Activated naive CD8-positive, alpha-beta T cell treated with anti-CD3 and anti-CD28 coated beads, Interleukin-2, amount 50 U/mL, for 16 hours (primary cell): ENCODE measurements at places on chromosomes 7 and 10.

GRCh38 chr10:22606164-22606614, 108.2 kb downstream of the PIP4K2A start:
- DNase-seq, result no peak

- DNase-seq, result no peak
Measured at GRCh38 chr7:85475476-85475875, 288.6 kb upstream of the SEMA3D start.

DNA sequence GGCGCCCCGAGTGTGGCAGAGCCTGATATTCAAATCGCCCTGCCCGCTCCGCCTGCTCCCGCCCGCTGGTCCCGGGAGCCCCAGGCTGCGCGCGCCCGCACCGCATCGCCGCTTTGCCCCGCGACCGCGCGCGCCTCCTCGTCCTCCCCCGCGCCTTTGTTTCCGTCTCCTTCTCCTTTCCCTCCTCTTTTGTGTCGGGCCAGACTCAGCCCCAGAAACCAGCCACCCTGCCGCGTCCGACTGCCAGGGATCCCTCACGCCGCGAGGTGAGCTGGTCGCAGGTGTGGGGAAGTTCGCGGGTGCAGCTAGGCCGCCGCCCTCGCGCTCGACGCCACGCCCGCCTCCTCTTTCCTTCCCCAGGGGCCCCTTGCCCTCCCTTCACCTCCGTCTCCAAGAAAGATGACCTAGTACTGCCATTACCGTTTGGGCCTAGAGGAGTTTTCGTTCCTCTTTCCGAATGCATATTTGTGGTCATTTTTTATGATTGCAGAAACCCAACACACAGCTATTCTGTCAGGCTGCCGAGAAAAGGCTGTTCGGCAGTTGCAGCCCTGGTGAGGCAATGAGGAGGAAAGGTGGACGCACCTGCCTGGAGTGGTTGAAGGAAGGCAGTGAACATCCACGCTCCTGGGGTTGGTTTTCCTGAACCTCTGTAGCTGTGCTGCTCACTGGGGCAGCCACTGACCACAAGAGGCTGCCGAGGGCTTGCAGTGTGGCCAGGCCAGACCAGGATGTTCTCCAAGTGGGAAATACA, 107.3 kb downstream of the SNX10 start:
- DNase-seq, result no peak

DNA sequence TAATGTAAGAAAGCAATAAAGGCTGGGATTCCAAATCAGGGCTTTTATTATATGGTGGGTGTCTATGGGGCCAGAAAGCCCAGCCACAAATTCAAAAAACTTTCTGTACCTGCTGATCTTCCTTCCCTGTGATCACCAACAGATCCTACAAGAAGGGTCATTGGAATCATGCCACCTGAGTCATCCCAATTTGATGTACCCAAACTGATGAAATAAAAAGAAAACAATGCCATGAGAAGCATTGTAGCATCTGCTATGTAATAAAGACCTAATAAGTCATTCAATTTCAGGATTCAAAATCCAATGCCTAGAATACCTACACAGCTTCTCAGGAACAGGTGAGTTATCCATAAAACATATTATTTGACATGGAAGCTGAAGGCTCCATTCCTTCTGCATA, 228.8 kb downstream of the DKK1 start:
- no peak for DNase-seq

DNA sequence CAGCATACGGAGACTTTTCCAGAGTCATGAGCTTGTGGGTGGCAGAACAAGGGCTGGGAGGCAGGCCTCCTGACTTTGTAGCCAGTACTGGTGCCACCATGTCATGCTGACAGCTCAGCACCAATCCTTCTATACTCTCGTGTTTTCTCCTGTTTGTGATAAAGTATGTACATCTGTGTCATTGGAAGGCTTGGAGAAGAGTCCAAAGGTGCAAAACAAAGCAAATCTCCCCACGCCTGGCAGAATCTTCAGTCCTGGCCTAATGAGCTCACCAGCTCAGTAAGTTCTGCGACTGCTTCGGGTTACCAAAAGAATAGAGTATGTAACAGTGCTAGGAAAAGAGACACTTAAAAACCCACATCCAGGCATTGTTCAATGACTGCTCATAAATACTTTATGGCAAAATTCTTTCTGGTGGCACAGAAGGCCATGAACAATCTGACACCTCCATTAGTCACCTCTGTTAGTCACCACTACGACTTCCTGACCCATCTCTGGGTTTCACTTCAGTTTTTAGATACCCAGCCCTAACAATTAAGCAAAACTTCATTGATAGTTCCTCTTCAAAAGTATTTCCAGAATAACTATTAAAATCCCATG, 24.5 kb downstream of the STEAP1 start:
- DNase-seq, result no peak

DNA sequence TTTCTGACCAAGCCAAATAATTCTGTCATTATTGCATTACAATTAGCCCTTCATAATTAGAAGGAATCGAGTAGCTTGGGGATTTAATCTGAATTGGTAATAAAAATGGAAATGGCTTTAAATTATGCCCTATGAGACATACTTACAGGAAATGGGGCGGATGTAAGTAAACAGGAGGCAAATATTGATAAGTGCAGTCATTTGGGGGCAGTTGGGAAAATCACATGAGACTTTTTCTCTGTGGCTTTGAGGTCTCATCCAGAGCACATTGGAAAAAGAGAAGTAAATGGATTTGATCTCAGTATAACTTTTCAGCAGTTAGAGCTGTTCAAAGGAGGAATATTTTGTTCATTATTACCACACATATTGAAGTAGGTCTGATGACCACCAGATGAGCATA, 307.8 kb upstream of the POM121L12 start:
- no peak for DNase-seq

DNA sequence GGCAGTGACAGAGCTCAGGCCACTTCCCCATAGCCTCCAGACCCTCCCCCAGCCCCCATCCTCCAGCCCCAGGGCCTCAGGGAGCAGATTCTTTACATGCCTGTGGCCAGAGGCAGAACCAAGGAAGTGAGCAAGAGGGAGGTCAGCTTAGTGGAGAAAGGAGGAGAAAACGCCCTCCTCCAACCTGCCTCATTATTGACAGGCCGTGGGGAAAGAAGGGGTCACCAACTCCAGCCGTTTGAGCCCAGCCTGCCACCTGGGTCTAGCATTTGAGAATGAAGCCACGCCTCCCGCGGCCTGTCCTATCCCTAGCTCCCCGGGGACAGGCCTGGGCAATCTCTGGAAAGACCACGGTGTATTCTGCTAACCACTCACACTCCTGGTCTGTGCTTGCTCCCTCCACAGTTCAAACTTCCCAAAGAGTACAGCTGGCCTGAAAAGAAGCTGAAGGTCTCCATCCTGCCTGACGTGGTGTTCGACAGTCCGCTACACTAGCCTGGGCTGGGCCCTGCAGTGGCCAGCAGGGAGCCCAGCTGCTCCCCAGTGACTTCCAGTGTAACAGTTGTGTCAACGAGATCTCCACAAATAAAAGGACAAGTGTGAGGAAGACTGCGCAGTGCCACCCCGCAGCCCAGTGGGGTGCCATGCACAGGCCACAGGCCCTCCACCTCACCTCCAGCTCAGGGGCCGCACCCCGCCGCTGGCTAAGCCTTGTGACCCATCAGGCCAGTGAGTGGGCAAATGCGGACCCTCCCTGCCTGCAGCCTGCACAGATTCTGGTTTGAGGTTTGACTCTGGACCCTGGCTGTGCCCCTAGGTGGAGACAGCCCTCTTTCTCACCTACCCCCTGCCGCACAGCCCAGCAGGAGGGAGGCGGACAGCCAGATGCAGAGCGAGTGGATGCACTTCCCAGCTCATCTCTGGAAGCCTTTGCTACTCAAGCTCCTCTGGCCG, 14.3 kb upstream of the TRIM8 start:
- DNase-seq, result no peak

- no peak for DNase-seq
Measured at GRCh38 chr10:112360308-112361270, 13.3 kb upstream of the ACSL5 start.

GRCh38 chr10:112631501-112632400, 184.7 kb downstream of the VTI1A start:
- no peak for DNase-seq

DNA sequence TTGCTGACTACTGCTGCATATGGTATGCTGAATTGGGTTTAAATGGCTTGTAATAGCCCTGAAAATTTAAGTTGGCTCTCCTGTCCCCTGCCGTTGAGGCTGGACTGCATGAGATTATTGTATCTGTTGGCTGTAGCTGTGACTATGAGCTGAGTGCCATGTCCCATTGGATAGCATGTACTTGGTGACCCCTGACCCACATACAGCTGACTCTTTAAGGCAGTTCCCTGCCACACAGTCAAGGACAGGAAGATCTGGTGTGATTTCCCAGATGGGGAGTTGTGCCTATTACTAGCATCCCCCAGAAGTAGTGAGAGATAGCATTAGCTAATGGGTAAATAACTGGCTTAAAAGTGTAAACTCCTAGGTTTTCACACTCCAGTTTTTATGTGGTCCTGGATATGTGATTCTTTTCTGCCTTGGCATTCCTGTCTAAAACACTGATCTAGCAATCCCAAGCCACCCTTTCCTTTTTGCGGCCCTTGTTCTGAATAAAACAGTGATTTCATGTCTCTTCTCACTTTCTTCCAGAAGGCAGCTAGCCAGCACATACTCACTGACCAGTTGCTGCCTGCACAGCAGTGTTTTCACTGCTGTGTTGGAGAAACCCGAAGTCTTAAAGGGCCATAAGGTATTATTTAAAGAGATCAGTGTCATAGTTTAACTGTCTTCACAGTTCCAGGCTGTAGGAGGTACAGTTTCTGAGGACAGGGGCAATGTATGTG, 35.9 kb downstream of the LRRC4 start:
- no peak for DNase-seq

GRCh38 chr7:18893156-18893555, 224.3 kb downstream of the TWIST1 start:
- DNase-seq, result no peak

DNA sequence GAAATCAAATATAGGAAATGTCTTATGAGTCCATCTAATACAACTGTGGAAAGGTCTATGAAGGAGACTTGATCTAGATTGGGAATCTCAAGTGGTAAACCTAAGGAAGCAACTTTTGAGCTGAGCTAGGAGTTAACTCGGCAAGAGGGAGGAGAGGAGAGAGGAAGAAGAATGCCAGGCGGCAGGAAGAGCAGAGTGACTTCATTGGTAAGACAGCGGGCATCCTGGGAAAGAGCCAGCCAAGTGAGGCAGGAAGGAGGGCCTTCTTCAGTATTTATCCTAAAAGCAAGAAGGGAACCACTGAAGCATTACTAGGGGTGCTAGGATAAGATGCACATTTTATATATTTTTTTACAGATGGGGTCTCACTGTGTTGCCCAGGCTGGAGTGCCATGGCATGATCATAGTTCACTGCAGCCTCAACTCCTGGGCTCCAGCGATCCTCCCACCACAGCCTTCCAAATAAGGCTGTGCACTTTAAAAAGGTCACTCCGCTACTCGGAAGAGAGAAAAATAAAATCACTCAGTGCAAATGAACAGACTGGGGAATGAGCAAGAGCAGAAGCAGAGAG, 2.0 kb downstream of the BCL7B start:
- DNase-seq, result no peak

DNA sequence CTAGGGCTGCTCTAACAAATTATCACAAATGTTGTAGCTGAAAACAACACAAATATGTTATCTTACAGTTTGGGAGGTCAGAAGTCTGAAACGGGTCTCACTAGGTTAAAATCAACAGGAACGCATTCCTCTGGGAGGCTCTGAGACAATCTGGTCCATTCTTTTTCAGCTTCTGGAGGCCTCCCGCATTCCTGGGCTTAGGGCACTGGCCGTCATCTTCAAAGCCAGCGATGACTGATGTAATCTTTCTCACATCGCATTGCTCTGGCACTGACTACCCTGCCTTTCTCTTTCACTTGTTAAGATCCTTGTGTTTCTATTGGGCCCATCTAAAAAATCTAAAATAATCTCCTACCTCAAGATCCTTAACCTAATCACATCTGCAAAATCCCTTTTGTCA, 1071.5 kb upstream of the C7orf33 start:
- DNase-seq, result no peak

DNA sequence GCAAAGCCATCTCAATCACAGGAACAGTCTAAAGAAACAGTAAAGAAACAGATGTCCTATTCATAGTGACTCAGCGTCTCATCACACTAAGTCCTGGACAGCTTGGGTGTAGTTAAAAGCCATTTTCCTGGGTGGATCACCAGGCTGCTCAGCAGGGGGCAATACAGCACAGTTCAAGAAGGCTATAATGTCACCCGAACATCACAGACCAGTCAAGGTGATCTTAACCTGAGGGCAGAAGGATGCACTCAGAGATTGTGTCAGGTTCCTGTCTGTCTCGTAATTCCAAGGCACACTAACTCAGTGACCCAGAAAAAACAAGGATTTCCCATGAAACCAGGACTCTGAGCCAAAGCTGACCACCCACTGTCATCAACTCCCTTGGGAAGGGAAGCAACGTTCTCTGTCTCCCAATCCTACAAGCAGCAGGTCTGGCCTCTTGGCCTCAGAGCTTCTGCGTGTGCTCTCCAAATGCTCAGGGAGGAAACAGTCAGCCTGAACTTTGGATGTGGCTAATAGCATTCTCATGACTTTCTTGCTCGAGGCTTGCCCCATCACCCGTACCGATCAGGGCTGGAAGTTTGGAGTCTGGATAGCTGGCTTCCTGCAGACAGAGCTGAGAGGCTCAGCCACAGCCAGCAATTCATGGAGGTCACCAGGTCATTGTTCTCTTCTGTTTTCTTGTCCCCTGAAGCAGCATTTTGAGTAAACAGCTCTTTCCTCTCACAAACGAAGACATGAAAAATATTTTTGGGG, 90.4 kb upstream of the FAM171A1 start:
- no peak for DNase-seq

DNA sequence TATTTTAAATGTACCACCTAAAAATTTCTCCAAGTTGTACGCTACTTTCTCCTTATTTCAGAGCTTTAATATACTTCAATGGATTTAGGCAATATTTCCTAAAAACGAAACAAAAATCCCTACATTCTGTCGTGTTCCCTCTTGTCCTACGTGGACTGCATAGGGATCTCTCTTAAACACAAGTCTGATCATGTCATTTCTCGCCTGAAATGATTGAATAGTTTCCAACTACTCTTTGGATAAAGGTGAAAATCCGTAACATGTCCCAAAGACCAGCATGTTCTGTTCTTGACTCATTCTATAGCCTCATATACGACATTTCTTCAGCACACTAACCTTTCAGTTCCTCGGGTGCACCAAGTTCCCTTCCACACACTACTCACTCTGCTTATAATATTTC, 17.7 kb upstream of the TPK1 start:
- DNase-seq, result no peak

DNA sequence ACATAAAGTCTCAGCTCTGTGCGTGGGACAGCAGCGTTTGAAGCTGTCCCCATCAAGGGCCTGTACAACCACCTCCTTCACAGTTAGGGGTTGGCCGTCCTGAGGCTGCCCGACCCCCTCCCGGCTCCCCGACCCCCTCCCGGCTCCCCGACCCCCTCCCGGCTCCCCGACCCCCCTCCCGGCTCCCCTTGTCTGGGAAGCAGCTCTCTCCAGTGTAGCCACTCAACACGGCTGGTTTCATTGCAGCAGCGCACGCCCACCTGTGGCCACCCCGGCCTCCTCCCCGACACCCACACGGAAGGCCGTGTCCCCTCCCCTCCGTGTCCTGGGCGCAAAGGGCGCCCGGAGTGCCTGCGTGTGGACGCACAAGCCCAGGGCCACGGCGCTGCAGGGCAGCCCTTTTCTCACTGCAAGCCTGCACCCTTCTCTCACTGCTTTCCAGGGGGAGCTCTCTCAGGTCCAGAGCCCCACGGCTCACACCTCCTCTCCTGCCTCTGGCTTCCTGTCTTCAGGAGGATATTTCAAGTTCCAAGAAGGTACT, 20.9 kb upstream of the FAM20C start:
- no peak for DNase-seq

GRCh38 chr7:2437537-2438148, 34.2 kb downstream of the CHST12 start:
- DNase-seq, result no peak

- no peak for DNase-seq
Measured at GRCh38 chr10:131553121-131553520, 241.6 kb upstream of the TCERG1L start.
